ENCODE measurements at places on chromosomes 7 and 10.

DNA sequence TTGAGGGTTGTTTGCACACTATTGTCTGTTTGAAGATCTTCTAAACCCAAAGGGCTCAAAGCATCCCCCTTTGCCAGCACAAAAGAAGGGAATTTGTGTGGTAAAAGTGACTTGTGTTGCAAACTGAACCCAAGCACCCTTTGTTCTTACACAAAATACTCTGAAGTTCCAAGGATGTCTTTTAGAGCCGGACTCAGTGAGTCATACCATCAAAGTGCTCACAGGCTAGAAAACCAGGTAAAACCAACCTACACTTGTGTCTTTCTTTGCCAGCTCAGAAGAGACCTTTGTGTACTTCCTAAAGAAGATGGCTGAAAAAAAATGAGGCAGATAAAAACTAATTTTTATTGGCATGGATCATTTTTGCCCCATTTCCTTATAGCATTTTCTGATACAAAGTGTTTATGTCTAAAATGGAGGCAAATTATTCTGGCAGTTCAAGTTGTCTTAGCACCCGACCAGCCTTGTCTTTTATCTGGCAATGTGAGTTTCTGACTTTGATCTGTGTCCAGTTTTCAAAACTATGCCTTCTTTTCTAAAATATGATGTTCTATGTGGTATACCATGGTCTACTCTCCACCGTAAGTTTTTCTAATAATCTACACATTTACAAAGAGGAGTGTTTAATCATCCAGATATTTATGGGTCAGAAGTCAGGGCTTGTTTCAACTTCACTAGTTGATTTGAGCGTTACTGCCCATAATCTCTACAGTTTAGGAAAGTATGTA lies 128.4 kb upstream of the FZD1 start:
- no peak for DNase-seq

- DNase-seq: no peak
Measured at GRCh38 chr10:53255661-53256205, 483.1 kb upstream of the MBL2 start.

DNA sequence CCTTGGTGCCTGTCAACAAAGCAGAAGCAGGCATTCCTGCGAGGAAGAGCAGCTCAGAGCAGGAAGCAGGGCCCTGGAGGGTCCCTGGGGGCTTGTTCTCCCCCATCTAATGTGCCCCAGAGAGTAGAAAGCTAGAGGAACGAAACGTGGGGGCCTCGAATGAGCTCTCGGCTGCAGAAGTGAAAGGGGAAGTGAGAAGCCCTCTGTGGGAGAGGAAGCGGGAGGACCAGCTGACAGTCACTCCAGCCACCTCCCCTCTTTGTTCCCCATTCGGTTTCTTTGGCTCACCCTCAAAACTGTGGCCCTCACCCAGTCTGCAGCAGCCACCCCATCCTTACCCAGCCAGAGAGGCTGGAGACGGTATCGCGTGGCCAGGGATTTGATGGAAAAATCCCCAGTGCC lies 25.0 kb downstream of the C10orf105 start:
- DNase-seq: no peak

GRCh38 chr7:47291461-47292081 lies 290.3 kb downstream of the TNS3 start:
- no peak for DNase-seq
